ENCODE measurements at places on chromosomes 5 and 9.

GRCh38 chr5:27727254-27727653 lies 688.9 kb upstream of the CDH9 start:
- no peak for DNase-seq

GRCh38 chr5:176901260-176902101 lies 2.3 kb upstream of the HK3 start:
- DNase-seq, result no peak

GRCh38 chr9:5449521-5450358 lies 602 bp upstream of the CD274 start:
- DNase-seq, result no peak

- no peak for DNase-seq
Measured at GRCh38 chr5:106376522-106376921, 1294.2 kb downstream of the EFNA5 start.

DNA sequence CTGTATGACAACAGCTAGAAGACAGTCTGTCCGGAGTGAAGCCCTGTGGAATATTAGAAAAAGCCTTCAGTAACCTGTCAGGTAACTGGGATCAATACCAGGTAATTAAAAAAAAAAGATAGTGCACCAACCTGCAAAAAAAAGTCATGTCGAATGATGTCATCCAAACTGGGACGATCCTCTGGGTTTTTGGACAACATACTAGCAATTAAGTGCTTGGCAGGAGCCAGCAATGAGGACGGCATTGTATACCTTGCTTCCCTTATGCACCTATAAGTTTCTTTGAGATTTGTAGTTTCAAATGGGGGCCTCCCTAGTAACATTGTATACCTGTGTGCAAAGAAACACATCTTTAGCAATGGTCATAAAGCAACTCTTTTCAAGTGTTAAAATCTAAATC lies 2.8 kb downstream of the PLK2 start:
- DNase-seq, result no peak

DNA sequence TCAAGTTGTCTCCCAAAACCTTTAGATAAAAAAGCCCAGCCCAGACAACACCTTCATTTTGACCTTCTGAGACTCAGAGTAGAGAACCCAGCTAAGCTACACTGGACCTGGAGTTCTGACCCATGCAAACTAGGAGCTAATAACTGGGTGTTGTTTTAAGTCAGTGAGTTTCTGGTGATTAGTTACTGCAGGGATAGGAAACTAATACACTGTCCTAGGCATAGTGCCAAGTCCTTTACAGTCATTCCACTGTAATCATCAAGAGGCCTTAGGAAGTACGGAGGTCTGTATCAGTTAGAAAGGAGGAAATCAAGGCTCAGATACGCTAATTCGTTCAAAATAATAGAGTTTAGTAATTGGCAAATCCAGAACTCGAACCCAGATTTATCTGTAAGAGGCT lies 197.9 kb downstream of the KCTD16 start:
- DNase-seq, result no peak

- no peak for DNase-seq
Measured at GRCh38 chr5:36796155-36796554, 80.4 kb upstream of the NIPBL start.

GRCh38 chr5:67206929-67207328 lies 10.3 kb upstream of the CD180 start:
- peak; percentile 77 for DNase-seq

GRCh38 chr5:133072021-133072420 lies 20.2 kb downstream of the HSPA4 start:
- no peak for DNase-seq

DNA sequence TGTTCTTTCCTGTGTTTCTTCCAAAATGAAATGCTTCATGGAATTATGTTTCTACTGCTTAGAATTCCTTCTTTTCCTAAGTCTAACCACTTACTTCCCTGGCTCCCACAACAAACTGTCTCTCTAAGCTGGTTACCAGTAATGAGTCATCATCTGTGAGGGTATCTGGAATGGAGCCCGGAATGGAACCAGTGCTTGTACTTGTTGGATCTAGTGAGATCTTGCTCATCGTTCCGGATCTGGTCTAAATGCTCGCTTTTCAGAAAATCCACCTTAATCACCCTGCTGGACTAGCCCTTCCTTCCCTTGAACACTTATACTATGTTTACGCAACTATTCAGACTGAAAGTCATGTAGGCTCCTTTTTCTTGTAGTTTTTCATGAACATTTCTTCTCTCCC lies 184.8 kb downstream of the PBX3 start:
- no peak for DNase-seq

DNA sequence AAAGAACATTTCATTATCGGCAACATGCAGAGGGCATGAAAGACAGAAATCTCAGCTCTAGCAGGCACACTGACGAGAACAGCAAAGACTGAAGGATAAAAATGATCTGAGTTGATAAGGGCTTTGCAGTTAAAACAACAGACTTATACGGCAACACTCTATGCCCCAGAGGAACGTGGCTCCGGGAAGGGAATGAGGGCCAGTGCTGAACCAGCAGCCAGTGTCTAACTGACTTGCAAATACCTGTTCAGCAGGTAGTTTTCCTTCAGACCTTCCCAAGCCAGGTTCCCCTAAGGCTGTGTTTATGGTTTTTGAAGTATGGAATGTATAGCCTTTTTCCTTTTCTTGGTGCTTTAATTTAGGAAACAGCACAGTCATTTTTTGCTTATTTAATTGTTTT lies 121.3 kb upstream of the CDH18 start:
- DNase-seq, result no peak

GRCh38 chr9:69472101-69472620 lies 147.1 kb downstream of the ENTREP1 start:
- no peak for DNase-seq
